ENCODE measurements at places on chromosomes 4 and X. TPM values are rescaled to one million over a fixed set of nuclear protein-coding genes. Genes with fewer than 3 reads are reported as not detected.

GRCh38 chr4:88878642-88879041 is 178.3 kb downstream of the FAM13A start:
- no peak for DNase-seq

DNA sequence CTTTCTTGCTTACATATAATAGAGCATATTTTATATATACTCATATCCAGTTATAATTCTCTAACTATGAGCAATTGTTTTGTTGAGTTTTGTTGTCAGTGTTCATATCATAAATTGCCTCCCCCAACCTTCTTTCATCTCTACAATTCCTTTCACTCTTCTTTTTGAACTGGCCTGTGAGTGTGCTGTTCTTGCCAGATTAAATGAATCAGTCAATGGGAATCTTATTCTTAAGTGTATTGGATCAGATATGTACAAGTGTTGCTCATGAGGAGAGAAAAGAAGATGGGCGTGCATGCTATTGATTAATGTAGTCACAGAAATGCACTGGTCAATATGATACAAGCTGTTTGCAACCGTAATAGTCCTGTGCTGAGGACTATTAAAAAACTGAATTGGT is 728.1 kb upstream of the MAGEB2 start:
- no peak for DNase-seq

- no peak for DNase-seq
Observed at GRCh38 chr4:183961795-183962194, 56.7 kb downstream of the STOX2 start.

GRCh38 chrX:134650701-134651100 is 7.6 kb downstream of the PLAC1 start:
- no peak for DNase-seq

GRCh38 chr4:6869944-6870343 is 39.7 kb upstream of the TBC1D14 start:
- no peak for DNase-seq

DNA sequence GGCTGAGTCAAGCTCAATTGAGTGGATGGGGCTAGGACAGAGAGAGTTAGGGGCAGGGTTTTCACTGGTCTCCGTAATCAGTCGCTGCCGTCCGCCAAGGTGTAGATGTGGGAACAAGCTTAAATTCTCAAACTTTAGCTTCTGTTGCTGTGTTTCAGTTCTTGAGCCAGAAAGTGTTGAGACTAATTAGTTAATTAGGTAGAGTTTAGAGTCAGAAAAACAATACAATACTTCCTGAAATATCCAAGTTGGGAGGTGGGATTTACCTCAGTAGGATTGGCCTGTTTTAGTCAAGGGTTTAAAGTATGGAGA is 1.1 kb upstream of the UBE2D3 start:
- DNase-seq: no peak

DNA sequence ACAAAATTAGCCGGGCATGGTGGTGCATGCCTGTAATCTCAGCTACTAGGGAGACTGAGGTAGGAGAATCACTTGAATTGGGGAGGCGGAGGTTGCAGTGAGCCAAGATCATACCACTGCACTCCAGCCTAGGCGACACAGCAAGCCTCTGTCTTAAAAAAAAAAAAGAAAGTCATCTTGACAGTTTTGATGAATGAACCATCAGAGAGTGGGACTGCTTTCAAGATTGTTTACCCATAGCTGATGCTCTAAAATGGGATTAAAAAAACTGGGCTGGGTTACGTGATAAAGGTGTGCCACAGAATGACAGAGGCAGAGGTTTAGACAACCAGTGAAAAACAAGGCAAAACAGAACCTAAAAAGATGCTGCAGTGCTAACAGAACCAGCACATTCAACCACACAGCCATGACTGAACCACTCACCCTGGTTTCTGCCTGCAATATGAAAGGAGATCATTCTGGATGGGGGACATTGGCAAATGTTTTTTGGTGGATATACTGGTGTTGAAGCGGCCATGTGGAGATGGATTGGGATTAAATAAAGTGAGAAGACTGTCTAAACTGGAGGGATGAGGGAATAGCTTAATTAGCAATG is 22.2 kb downstream of the GPAT3 start:
- DNase-seq: no peak

DNA sequence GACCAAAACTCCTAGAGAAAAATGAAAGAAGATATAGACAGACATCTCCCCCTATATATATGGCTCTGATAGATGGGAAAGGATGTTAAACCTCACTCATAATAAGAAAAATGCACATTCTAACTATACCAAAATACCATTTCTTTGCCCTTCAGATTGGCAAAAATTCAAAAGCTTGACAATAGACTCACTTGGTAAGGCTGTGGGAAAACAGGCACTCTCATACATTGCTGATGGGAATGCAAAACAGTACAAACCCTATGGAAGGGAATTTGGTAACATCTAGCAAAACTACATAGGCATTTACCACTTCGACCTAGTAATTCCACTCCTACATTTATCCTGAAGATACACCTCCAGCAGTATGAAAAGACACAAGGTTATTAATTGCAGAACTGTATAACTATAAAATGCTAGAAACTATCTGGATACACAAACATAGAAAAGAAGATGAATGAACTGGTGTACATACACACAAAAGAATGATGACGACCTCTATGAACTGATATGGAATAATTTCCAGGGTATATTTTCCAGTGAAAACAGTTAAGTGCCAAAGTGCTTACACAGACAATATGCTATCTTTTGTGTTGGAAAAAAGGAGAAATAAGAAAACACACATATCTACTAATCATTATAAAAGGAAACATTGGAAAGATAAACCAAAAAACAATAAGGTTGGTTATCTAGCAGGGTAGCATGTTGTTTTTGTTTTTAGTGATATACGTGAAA is 48.5 kb downstream of the WDFY3 start:
- no peak for DNase-seq

- no peak for DNase-seq
Observed at GRCh38 chr4:173526027-173526482, 4.0 kb downstream of the HAND2 start.

- no peak for DNase-seq
Observed at GRCh38 chr4:48509543-48509942, 19.5 kb downstream of the ZAR1 start.

GRCh38 chr4:5863461-5864113 is 29.3 kb downstream of the CRMP1 start:
- DNase-seq: no peak

- DNase-seq: no peak
Observed at GRCh38 chr4:69601065-69601464, 38.4 kb downstream of the UGT2A2 start.

DNA sequence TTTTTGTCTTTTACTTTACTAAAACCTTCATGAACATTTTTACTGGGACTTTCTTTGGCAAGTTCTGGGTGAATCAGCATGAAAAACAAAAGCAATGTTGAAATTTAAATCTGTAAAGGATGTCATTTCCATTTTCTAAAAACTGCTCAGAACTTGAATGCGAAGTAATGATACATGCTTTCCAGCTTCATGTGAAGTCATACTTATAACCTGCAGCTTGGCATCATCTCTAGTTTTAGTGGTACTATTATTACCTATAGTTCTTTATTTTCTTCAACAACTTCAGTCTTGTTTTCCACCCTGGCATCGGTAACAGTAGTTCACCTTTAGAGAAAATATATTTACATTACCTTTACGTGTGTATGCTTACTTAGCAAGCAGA is 421.4 kb upstream of the DIPK2B start:
- DNase-seq: no peak

GRCh38 chr4:185580699-185581098 is 45.4 kb upstream of the PDLIM3 start:
- DNase-seq: no peak

DNA sequence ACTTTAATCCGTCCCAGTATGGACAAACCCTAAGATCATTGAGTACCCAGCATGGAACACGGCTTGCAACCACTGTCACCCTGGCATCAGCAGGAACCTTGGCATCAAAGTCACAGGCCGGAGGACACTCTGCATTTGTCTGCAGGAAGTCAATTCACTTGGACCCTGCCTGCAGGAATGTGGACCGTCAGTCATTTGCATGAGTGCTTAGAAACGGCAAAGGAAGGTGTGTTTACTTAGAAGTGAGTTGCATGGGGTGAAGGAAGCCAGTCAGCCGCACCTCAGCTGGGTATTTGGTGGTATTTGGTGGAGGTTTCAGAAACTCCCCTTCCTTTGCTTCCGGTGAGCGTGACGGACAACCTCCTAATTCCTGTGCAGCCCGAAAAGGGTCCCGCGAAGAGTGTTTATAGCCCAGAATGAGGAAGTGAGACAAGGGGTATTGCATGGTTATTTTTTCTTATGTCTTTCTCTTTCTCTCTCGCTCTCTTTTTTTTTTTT is 15.5 kb downstream of the P2RY8 start:
- no peak for DNase-seq

DNA sequence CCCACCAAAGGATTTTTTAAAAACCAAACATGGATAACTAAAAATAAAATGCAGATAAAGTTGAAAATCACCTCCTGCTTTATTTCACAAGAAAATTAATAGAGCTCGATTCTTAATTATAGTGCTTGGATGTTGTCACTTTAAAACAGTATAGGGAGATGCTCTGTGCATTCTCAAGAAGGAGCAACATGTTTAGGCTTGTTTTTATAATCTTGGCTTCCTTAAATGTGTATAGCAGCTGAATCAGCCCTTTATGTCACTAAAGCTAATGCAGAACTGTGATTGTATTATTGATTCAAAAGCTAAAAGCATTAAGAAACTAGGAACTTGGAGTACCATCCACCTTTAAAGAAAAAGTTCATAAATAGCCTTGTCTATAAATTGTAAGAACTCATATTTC is 12.9 kb downstream of the UTP3 start:
- no peak for DNase-seq

DNA sequence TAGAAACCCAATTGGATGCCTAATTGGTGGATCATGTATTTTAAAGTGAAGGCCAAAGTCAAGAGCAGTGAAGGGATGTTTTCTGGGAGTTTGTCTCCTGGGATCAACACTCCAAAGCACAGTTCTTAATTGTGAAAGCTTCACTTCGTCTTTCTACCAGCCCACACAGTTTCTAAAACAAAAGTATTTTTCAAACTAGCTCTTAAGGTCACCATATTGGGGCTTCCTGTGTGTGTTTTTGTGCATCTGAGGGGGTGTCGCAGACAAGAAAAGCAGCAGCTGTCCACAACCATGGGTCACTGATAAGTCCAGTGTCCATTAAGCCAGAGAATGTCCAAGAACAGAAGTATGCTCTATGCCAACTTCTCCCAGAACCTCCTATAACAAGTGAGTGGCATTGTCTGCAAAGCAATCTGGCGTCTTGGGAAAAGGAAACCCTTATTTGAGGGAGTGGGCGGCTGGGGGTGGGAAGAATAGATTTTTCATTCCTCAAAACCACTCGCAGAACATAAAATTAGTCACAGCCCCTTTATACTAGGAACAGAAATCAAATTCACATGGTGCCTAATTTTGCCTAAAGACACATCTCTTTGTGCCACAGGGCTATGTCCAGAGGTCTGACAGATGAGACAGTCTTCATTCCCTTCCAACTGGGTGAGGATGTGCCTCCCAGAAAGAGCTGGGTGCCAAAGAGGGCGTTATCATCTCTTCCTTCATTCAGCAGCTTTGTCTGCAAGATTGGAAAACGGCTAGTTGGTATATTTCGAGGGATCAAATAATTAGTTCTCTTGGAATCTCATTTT is 610.4 kb downstream of the BCOR start:
- DNase-seq: no peak

GAGE12F gene
- total RNA-seq: not detected

SLC9B1 gene
- total RNA-seq: 7.2 TPM

STK26 gene
- total RNA-seq: 17.6 TPM

BST1 gene
- 6.8 TPM for total RNA-seq

RNF212 gene
- 3.4 TPM for total RNA-seq

HTR2C gene
- total RNA-seq: not detected

RTL3 gene
- total RNA-seq: 0.59 TPM

SLC10A4 gene
- 0.79 TPM for total RNA-seq

ADH1C gene
- 2.3 TPM for total RNA-seq
